Calu3 (cell line): ENCODE measurements at places on chromosomes 2 and 18. TPM values are rescaled to one million over a fixed set of nuclear protein-coding genes. Genes with fewer than 3 reads are reported as not detected.

DNA sequence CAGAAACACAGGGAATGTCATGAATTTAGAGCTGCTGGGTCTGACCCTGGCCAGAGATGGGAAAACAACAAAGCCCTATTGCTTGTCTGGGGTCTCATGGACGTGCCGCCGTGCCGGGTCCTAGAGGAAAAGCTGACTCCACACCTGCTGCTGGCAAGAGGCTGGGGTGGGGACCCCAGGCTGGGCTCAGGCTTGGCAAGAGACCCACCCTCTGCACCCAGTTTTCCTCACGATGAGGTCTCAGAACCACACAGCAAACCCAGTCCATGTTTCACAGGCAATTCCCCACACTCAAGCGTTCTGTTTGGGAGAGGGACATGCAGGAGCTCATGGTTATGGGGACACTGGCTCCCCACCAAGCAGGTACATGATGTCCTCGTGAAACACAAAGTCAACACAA lies 367.3 kb upstream of the SALL3 start:
- no peaks in the 10 kb centered on the region for H3K36me3 ChIP-seq
- no peaks in the 10 kb centered on the region for H3K27me3 ChIP-seq
- H3K4me1 ChIP-seq = no peaks in the 10 kb centered on the region
- no peak overlapping the region for H3K27ac ChIP-seq

- DNase-seq = no peak
- no peaks in the 10 kb centered on the region for H3K36me3 ChIP-seq
- H3K27ac ChIP-seq = no peak overlapping the region
- H3K4me3 ChIP-seq = no peak overlapping the region
- H3K4me1 ChIP-seq = no peaks in the 10 kb centered on the region
Observed at GRCh38 chr2:64284751-64285150, 140.5 kb upstream of the PELI1 start.

Gene GCKR
- 17.8 and 26.8 TPM in 2 replicates for total RNA-seq

- H3K4me1 ChIP-seq = peaks cover 20% of the 10 kb centered on the region
- DNase-seq = no peak
- H3K36me3 ChIP-seq = no peaks in the 10 kb centered on the region
- no peak overlapping the region for H3K4me3 ChIP-seq
- no peaks in the 10 kb centered on the region for H3K27me3 ChIP-seq
Observed at GRCh38 chr2:160052531-160052930, 9.9 kb downstream of the PLA2R1 start.

DNA sequence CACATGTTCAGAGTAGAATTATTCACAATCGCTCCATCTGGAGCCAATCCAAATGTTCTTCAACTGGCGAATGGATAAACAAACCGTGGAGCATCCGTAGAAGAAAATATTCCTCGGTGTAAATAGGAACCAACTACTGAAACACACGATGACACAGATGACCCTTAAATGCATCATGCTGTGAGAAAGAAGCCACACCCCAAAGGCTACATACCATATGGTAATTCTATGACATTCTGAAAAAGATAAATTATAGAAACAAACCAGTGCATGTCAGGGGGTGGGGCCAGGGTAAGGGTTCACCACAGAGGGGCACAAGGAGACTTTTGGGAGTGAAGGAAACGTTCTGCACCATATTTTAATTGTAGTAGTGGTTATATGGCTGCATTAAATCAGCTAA lies 312.2 kb upstream of the SMIM21 start:
- no peaks in the 10 kb centered on the region for H3K36me3 ChIP-seq
- H3K27ac ChIP-seq = no peak overlapping the region

Gene NEU4
- 0.14 and 0.37 TPM in 2 replicates for total RNA-seq

DNA sequence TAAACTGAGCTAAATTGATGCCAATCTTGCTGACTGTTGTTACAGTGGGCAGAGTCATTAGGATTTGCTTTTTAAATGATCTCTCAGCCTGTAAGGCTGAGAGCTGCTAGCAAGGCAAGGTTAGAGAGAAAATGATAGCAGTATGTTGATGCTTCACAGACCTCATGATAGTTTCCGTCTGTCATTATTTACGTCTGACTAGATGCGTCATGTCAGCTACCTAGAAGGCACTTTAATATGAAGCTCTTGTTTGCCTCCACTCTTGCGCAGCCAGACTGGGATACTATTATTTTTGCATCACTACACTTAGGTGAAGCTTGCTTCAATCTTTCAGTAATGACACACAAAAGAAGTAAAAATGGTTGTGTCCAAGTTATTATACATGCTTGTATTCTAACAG lies 313.8 kb downstream of the LNPK start:
- no peak overlapping the region for H3K27ac ChIP-seq
- H3K27me3 ChIP-seq = peaks cover 42% of the 10 kb centered on the region
- H3K36me3 ChIP-seq = no peaks in the 10 kb centered on the region
- H3K4me1 ChIP-seq = no peaks in the 10 kb centered on the region
- DNase-seq = no peak
- no peak overlapping the region for H3K4me3 ChIP-seq

Gene SERPINB5
- 34.0 and 34.1 TPM in 2 replicates for total RNA-seq

DNA sequence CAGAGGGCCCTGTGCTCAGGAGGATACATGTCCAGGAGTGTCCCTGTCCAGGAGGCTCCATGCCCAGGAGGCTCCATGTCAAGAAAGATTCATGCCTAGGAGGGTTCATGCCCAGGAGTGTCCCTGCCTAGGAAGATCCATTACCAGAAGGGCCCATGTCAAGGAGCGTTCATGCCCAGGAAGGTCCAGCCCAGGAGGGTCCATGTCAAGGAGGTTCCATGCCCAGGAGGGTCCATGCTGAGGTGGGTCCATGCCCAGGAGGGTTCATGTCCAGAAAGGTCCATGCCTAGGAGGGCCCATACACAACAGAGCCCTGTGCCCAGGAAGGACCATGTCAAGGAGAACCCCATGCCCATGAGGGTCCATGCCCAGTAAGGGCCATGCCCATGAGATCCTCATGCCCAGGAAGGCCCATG lies 7.0 kb downstream of the GPR35 start:
- H3K4me1 ChIP-seq = no peaks in the 10 kb centered on the region
- H3K36me3 ChIP-seq = peaks cover 25% of the 10 kb centered on the region
- peaks cover 2% of the 10 kb centered on the region for H3K27me3 ChIP-seq
- no peak overlapping the region for H3K27ac ChIP-seq

- DNase-seq = no peak
- H3K27me3 ChIP-seq = no peaks in the 10 kb centered on the region
- H3K36me3 ChIP-seq = peaks cover 5% of the 10 kb centered on the region
- no peak overlapping the region for H3K27ac ChIP-seq
Observed at GRCh38 chr2:38586931-38587330, 15.8 kb downstream of the HNRNPLL start.

Gene SULT1C3
- total RNA-seq = not detected in 2 replicates

GRCh38 chr2:157296490-157296889 lies 29.1 kb downstream of the ERMN start:
- no peak overlapping the region for H3K4me3 ChIP-seq
- H3K27me3 ChIP-seq = no peaks in the 10 kb centered on the region
- H3K36me3 ChIP-seq = peaks cover 12% of the 10 kb centered on the region
- no peak for DNase-seq
- H3K4me1 ChIP-seq = peaks cover 10% of the 10 kb centered on the region
- H3K27ac ChIP-seq = no peak overlapping the region

DNA sequence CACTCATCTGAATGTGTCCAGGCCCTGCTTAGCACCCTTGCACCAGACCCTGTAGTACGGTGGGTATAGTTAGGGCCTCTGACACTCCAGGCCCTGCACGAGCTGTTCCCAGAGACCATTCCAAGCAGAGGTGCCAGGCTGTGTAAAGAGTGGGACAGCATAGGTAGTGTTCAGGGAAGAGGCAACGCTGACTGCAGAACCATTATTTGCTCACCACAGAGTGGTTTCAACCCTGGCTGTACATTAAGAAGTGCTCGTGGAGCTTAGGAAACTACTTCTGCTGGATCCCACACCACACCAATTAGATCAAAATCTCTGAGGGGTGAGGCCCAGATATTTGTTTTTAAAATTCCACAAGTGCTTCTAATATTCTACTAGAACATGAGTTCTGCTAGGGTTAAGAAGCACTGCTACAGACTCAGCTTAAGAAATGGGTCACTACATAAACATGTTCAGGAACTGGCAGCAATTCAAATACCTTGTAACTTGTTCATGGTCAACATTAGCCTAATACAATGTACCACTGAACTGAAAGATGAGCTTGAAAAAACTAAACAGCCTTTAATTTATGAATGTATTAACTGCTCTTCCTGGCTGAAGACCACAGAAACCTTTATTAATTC lies 183.0 kb downstream of the MYO5B start:
- peak; percentile 3 for DNase-seq
- H3K36me3 ChIP-seq = peaks cover 4% of the 10 kb centered on the region
- no peak overlapping the region for H3K27ac ChIP-seq
- peaks cover 41% of the 10 kb centered on the region for H3K4me1 ChIP-seq
- H3K27me3 ChIP-seq = no peaks in the 10 kb centered on the region

Gene MTX2
- 36.0 and 44.7 TPM in 2 replicates for total RNA-seq

DNA sequence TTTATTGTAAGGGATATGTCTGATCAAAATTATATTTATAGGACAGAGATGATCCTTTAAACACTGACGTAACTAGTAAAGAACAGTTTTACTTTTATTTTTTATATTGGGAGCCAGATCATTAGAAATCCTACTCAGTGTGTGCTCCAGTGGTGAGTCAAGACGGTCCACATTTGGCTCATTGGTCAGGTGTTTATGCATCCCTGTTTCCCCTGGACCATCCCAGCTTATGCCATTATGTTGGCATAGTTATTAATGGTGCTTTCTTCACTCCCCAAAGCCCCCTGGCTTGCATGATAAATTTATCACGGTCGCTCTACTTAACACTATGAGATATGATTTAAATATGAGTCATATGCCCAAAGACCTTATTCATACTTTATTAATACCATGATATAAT lies 293.4 kb downstream of the XIRP2 start:
- H3K4me3 ChIP-seq = no peak overlapping the region
- H3K4me1 ChIP-seq = no peaks in the 10 kb centered on the region
- no peak overlapping the region for H3K27ac ChIP-seq
- H3K27me3 ChIP-seq = no peaks in the 10 kb centered on the region
- no peak for DNase-seq

Gene ZNF396
- total RNA-seq = 1.7 and 2.7 TPM in 2 replicates

DNA sequence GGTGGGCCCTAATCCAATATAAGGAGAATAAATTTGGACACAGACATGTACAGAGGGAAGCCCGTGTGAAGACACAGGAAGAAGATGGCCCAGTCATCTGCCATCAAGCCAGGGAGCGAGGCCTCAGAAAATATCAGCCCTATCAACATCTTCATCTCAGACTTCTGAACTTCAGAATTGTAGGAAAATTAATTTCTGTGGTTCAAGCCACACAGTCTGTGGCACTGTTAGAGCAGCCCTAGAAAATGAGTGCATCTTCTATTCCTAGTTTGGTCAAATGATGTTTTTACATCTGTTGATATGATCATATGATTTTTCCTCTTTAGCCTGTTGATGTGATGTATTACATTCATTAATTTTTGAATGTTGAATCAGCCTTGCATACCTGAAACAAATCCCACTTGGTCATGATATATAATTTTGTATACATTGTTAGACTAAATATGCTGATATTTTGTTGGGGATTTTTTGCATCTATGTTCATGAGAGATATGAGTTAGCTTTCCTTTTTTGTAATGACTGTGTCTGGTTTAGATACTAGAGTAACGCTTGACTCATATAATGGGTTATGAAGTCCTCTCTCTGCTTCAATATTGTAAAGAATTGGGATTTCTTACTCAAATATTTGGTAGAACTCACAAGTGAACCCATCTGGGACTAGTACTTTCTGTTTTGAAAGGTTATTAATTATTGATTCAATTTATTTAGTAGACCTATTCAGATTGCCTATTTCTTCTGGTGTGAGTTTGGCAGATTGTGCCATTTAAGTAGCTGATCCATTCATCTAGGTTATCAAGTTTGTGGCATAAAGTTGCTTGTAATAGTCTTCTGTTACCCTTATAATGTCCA lies 451.4 kb downstream of the EIPR1 start:
- no peaks in the 10 kb centered on the region for H3K27me3 ChIP-seq
- H3K27ac ChIP-seq = no peak overlapping the region
- no peaks in the 10 kb centered on the region for H3K4me1 ChIP-seq
- H3K36me3 ChIP-seq = no peaks in the 10 kb centered on the region

Gene SPHKAP
- not detected in 2 replicates for total RNA-seq

- peaks cover 77% of the 10 kb centered on the region for H3K27me3 ChIP-seq
- no peak for DNase-seq
- H3K36me3 ChIP-seq = no peaks in the 10 kb centered on the region
Observed at GRCh38 chr2:230961091-230961491, 34.8 kb upstream of the SPATA3 start.

GRCh38 chr2:10785260-10785659 lies 27.3 kb downstream of the PDIA6 start:
- no peak overlapping the region for H3K4me3 ChIP-seq
- H3K27me3 ChIP-seq = no peaks in the 10 kb centered on the region
- DNase-seq = no peak
- peaks cover 18% of the 10 kb centered on the region for H3K4me1 ChIP-seq
- no peak overlapping the region for H3K27ac ChIP-seq

Gene STARD6
- total RNA-seq = not detected in 2 replicates

DNA sequence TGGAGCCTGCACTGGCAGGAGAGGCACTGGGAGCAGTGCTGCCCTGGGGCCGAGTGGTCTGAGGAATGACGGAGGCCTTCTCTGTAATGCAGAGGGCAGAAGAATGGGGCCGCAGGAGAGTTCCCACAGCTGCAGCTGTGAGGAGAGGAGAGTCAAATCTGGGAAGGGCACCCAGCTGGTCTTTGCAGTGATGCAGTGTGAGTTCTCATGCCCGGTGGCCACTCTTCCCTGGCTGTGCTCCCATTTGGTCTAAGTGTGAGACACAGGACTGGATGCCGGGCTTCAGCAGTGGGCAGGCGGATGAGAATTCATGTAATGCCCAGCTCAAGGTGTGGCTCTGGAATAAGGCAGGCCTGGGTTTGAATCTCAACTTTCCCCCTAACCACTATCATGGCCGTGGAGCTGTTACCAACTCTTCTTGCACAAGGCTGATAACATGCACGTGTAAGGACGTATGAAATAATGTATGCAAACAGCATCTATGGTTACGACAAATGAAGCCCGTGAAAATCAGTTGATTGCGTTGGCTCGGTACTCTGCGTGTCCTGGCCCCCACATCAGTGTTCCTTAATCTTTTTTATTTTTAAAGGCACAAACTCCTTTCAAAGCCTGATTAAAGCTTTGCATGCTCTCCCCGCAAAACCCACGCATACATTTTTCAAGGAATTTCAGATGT lies 71.6 kb downstream of the ACKR3 start:
- H3K4me3 ChIP-seq = no peak overlapping the region
- no peak overlapping the region for H3K27ac ChIP-seq
- no peak for DNase-seq
- H3K27me3 ChIP-seq = peaks cover 77% of the 10 kb centered on the region
- no peaks in the 10 kb centered on the region for H3K36me3 ChIP-seq

DNA sequence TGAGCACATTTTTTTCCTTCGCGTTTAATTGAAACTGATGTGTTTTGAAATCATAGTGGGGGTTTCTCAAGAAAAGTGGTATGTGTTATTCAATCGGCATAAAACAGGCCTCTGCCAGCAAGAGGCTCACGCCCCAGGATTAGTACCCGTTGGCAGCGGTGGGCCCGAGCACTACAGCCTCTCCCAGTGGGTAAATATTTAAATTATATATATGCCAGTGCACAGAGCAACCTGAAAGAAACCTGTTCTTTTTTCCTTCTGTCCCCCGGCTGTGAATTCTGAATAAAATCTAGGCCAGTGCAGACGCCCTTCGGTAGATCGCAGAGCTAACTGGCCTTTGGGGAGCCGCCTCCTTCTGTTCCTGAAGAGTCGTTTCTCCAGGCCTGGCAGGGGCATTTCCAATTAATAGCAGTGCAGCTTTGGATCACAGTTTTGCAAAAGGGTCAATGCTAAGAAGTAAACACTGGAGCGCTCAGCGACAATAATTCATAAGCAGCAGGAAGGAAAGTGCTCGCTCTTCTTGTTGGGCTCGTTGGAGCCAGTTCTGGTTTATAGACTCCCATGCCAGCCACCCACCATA lies 202.8 kb upstream of the SALL3 start:
- H3K27ac ChIP-seq = no peak overlapping the region
- H3K36me3 ChIP-seq = no peaks in the 10 kb centered on the region
- no peaks in the 10 kb centered on the region for H3K27me3 ChIP-seq
